ENCODE measurements at places on chromosomes 7 and 10.
A peak's percentile ranks its signal among the peaks of the same experiment; 100 is the strongest.

GRCh38 chr10:125060026-125060425, 100.3 kb downstream of the CTBP2 start:
- peak; percentile 46 for DNase-seq

DNA sequence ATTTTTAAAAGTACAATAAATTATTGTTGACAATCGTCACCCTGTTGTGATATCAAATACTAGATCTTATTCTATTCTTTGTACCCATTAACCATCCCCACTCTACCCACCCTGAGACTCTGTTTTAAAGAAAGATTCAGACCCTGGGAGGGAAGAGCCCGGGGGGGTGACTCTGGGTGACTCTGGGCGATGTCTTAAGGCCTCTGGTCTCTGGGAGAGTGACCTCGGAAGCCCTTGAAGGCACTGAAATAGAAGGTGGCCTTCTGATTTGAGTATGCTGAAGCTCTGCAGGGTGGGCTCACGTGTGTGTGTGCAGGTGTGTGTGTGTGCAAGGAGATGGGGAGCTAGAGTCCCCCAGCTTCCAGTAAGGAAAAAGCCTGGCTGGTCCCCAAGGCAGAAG, 9.7 kb downstream of the ADAP1 start:
- DNase-seq: no peak

- no peak for DNase-seq
Measured at GRCh38 chr7:2893411-2893861, 49.3 kb upstream of the GNA12 start.

- no peak for DNase-seq
Measured at GRCh38 chr7:11858622-11859302, 26.8 kb upstream of the THSD7A start.

DNA sequence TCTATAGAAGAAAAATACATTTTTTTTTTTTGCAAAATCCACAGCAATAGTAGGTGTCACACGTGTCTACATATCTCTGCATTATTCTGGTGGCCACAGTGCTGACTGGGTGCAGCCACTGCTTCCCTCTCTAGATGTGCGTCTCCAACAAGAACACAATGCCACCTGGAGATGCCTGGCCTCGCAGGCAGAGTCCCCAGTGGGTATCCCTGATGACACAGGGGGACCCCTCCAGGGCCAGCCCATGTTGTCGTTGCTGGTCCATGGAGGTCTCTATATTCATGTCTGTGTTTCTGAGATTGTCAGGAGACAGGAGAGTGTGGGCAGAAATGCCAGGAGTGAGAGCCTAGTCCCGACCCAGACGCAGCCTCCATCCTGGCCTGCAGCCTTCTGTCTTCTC, 345.9 kb upstream of the SHH start:
- no peak for DNase-seq

DNA sequence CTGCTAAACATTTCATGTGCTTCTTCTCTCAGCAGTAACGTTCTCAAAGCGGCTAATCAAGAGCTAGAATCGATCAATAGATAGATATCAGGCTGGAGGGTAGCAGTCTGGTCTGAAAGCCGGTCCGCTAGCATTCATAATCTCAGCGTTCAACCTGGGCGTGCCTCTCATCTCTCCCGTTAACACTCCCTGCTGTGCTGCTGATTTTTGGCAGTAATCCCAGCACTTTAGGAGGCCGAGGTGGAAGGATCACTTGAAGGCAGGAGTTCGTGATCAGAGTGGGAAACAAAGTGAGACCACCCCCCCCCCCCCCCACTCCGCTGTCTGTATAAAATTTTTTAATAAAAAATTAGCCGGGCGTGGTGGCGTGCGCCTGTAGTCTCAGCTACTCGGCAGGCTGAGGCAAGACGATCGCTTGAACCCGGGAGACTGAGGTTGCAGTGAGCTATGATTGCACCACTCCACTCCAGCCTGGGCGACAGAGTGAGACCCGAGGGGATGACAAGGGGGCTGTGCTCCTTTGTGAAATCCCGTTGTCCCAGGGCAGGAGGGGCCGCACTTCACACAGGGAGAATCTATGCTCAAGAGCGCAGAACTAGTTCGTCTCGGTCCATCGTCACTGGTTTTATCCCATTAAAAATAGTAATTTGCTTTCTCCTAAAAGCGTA, 624 bp upstream of the CEP55 start:
- DNase-seq: peak; percentile 58

DNA sequence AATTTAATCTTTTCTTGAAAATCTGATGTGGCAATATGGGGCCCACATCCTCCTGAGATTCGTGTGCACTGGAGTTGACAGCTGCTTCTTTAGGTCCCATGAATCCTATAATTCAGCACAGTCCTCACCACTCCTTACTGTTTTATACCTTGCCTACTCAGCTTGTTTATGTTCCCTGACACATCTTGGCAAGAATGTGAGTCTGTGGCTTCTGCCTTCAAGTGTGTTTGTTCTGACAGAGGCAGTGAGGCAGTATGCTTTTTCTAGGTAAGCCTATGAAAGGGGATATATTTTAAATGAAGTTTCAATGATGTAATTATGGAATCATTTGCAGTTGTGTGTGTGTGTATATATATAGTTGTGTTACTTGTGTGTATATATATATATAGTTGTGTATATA, 106.4 kb downstream of the AMPH start:
- no peak for DNase-seq

GRCh38 chr7:2301511-2301863, 12.8 kb downstream of the SNX8 start:
- no peak for DNase-seq

DNA sequence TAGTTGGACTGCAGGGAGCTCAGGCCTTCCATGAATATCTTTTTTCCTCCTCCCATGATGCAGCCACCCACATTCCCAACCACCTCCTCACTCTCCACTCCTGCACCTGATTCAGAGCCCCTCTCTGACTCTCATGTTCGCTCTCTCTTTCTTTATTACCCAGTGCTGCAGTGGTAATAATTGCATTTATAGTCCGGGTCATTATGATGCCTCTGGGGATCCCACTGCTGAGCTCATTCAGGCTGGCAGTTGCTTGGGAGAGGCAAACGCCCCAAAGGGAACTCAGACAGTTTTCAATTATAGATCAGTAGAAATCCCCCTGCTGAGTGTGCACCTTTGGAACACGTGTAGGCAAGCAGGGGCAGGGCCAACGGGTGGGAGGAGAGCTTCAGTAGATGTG, 953.0 kb downstream of the GRID1 start:
- no peak for DNase-seq
